Choroid plexus epithelial cell (primary cell): ENCODE measurements at places on chromosomes 1 and 21.
A peak's percentile ranks its signal among the peaks of the same experiment; 100 is the strongest.

- DNase-seq: peak; percentile 69
These were observed 3.6 kb upstream of the ZMYM4 start for GRCh38 chr1:35264871-35265270.

DNA sequence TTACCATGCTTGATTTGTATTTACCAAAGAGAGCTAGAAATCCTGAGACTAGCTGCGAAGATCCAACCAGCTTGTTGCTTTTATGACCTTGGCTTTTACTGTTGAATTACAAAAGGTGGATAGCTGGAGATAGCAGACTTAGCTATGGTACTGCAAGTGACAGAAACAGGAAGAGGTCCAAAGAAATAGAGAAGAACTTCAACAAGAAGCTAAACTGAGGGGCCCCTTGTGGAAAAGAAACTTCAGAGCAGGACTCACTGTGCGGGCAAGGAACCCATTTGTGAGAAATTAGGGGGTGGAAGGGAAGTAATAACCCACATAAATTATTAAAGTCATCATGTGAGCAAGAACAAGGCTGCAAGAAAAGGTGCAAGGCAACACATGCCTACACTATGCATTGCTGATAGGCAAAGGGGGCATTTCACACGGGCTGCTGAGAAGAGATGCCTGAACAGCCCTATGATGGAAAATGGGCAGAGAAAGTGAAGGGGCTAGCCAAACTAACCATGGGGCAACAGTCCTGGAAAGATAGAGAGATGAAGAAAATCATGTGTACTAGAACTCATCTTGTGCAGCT, 116.6 kb upstream of the PRDX6 start:
- DNase-seq: no peak

- DNase-seq: no peak
These were observed 37.7 kb downstream of the CEP170 start for GRCh38 chr1:243217349-243217748.

DNA sequence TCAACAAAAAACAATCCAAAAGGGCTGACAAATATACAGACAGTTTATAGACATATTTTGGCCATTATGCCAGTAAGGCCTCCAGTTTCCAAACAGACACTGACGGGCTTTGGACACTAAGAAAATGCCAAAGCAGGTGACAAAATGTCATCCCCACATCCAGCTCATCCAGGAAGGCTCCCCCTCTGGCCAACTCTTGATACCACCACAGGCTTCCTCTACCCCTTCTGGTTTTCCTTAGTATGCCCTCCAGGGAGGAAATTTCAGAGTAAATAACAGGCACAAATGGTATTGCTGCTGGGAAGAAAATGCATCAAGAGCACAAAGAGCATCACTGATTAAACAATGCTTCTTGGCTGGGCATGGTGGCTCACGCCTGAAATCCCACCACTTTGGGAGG, 225.3 kb downstream of the VAV3 start:
- no peak for DNase-seq

DNA sequence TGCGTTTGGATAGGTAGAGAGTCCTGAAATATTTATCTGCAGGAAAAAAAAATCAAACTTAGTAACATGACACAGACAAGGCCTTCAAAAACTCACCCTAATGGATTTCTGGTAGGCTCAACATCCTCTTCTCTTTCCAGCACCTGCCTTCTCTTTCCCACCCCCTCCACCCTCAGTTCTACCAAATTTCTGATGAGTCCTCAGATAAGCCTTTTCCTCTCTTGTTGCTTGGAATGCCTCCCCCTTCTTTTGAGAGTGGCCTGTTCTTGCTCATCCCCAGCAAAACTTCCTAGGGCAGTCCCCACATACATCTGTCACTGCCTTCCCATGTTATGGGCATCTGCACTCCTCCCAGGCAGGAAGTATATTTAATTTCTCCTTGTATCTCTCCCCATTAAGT, 7.6 kb upstream of the LBR start:
- DNase-seq: no peak

DNA sequence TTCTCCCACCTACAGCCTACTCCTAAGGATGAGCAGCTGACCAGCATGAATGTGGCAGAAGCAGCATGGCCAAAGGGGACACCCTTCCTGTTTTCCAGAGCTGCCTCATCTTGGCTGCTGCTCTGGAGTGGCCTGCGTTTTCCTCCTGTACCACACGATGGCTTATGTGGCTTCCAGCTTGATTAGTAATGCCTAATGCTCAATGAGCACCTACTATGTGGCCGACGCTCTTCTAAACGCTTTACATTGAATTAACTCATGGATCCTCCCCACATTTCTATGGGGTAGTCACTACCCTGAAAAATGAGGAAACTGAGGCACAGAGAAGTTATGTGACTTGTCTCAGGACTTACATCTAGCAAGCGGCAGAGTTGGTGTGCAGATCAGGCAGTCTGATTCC, 18.0 kb upstream of the SDHB start:
- DNase-seq: no peak

DNA sequence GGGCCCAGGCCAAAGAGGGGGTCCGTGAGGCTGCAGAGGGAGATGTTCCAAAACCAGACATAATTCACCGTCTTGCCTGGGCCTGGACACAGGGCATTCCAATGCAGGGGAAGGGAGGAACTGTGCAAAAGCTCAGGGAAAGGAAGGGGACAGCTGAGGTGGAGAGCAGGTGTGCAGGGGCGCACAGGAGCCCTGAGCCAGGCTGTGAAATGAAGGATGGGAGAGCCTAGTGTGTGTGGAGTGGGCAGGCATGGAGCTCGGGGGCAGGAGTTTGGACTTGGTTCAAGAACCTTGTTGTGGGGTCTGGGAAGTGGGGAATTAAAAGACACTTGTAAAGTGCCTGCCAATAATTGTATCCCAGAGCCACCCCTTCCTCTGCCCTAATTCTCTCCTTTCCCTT, 2.3 kb downstream of the TNNI1 start:
- DNase-seq: no peak

GRCh38 chr21:44350773-44351481, 2.5 kb upstream of the TRPM2 start:
- DNase-seq: no peak

GRCh38 chr1:107394301-107394700, 253.5 kb downstream of the NTNG1 start:
- no peak for DNase-seq

GRCh38 chr1:30472009-30472408, 251.4 kb downstream of the MATN1 start:
- no peak for DNase-seq

DNA sequence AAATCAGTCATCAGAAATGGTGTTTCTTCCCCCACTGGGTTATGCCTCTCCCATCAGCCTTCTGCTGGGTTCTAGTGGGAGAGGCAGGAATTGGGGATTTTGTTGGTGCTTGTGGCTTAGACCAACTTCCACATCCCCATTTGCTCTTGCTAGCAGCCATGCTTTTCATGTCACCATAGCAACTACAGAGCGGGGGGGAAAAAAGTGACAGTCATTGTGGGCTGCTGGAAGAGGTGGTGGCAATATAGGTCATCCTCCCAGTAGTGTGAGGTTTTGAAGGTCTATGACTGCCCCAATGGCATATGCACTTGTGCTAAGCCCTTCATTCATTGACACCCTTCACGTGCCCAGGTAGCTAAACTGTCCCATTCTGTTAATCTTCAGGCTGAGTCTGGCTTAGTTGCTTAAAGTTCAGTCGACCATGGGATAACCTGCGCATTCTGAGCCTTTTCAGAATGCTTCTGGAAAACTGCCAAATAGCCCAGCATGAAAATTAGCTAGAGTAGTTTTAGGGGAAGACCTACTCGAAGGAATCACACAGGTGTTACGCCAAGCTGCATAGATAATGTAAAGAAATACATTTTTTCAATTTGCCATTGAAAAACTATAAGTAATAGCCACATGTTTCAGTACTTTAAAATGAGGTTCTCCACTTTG, 53.7 kb upstream of the ZNF326 start:
- no peak for DNase-seq

GRCh38 chr1:154808261-154808908, 61.7 kb downstream of the KCNN3 start:
- DNase-seq: no peak

- DNase-seq: peak; percentile 2
These were observed 347.9 kb downstream of the USH2A start for GRCh38 chr1:216075339-216075738.

DNA sequence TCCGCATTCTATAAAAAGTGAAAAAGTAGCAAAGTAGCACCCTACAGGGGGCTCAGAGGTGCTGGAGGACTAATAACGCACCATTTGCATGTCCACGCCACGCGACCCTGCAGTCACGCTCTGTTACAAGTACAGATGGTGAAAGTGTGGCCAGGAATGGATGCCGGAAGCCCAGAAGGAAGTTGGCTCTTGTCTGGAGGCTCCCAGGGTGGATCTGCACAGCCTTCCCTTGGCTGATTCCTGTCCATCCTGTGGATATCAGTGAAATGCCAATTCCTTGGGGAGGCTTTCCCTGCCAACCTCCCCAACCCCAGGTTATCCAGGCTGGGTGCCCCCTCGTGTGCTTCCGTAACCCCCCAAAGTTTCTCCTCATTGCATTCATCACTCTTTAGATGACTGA, 396.8 kb downstream of the KIF26B start:
- no peak for DNase-seq

GRCh38 chr1:214557952-214558735, 6.7 kb upstream of the PTPN14 start:
- peak; percentile 73 for DNase-seq
